Heart right ventricle (tissue), 16 donors: ENCODE measurements at places on chromosomes 6 and 20. TPM values are rescaled to one million over a fixed set of nuclear protein-coding genes. Genes with fewer than 3 reads are reported as not detected.

SPINT4 gene
- not detected for total RNA-seq

GRCh38 chr20:46010491-46011391, 2.0 kb downstream of the MMP9 start:
- DNase-seq: no peak

DNA sequence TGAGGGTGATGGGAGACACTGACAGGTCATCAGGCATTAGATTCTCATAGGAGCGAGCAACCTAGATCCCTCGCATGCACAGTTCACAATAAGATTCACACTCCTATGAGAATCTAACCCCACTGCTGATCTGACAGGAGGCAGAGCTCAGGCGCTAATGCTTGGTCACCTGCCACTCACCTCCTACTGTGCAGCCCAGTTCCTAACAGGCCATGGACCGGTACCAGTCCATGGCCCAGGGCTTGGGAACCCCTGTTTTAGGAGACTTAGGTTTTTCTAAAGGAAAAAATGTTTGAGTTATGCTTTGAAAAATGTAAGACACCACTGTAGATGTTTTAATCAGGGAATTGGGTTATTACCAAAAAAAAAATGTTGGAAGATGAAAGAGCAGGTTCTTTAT, 6.7 kb downstream of the HLA-E start:
- no peak for DNase-seq

DNA sequence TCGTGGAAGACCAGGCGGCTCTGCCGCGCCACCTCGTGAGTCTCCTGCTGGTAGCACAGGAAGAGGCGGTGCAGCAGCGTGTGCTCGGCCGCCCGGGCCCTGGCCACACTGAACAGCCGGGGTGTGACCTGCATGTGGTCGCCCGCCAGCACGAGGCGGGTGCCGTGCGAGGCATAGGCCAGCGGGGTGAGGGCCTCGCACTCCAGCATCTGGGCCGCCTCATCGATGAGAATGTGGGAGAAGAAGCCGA, 7.0 kb downstream of the HELZ2 start:
- no peak for DNase-seq

DNA sequence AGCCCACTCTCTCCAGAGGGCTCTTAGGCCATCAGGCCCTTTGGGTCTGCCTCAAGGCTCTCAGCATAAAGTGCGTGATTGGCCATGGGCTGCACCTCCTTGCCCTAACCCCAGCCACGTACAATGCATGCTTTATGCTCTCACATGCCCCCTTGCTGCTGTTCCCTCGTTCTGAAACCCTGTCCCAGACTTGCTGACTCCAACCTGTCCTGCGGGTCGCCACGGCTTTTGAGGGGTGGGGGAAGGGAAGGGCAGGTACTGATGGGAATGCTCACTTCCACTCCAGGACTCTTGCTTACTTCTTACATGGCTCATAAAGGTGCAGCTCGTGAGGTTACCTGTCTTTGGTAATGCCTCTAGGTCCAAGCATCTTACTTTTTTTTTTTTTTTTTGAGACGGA, 6.0 kb downstream of the ARMC12 start:
- DNase-seq: no peak

- no peak for DNase-seq
Observed at GRCh38 chr20:3919352-3919751, 30.2 kb downstream of the PANK2 start.

PKIB gene
- 0.46 TPM for total RNA-seq

ZNF322 gene
- total RNA-seq: 12.4 TPM

GRCh38 chr6:152184917-152185574, 377.6 kb downstream of the ESR1 start:
- no peak for DNase-seq

CST4 gene
- not detected for total RNA-seq

DNA sequence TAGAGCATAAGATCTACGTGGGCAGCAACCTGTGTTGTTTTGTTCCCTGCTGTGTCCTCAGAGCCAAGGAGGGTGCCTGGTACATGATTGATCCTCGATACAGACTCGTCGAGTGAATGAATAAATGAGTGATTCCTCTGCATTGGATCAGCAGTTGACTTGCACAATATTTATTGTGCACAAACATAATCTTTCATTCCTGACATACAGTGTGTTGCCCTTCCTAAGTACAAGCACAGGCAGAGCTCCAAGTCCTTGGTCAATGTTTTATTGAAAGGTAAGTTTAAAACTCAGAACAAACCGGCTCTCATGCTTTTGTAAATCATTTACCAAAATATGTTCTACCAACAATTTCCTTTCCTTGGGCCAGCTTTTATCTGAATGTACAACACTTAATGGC, 57.4 kb downstream of the STMND1 start:
- DNase-seq: no peak

RAB44 gene
- total RNA-seq: not detected

KCNS1 gene
- not detected for total RNA-seq

DNA sequence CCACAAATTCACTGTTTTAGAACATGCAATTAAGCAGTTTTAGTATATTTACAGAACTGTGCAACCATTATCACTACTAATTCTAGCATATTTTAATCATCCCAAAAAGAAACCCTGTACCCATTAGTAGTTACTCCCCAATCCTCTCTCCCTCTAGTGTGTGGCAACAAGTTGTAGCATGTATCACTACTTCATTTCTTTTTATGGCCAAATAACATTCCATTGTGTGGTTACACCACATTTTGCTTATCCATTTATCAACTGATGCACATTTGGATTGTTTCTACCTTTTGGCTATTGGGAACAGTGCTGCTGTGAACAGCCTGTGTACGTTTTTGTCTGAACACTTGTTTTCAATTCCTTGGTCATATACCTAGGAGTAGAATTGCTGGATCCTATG, 31.5 kb upstream of the FKBP1A start:
- DNase-seq: no peak

GRCh38 chr20:53752583-53752970, 158.9 kb upstream of the ZNF217 start:
- no peak for DNase-seq

GRCh38 chr20:61968932-61969331, 96.7 kb downstream of the TAF4 start:
- DNase-seq: no peak

- no peak for DNase-seq
Observed at GRCh38 chr6:107864226-107865127, 40.4 kb upstream of the SCML4 start.

DNA sequence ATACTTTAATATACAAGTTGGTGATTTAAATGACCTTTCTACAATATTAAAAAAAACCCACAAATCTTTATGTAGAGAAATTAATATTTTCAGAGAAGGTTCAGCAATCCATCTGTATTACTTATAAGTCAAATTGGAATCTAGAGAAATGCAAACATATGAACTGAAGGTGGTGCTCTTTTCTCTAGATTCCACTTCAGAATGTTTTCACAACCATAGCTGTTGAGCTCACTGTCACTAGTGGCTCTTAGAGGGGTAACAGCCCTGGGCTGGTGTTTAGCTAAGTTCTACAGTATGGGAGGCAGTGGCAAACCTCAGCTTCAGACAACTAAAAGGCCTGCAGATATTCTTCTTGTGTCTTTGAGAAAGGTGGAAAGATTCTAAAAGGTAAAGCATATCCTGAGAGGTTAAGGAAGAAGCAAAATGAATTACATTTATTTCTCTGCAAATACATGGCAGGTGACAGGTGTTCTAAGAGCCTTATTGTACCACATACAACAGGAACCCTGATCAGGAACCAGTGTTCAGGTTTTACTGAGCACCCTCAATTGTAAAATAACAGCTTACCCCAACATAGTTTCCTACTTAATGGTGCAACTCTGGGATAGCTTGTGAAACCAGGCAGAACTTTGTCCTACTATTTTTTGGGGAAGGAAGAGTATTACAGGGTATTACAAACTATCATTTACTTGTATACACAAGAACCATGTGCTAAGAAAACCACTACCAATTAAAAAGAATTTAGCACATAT, 56.6 kb upstream of the SAMHD1 start:
- no peak for DNase-seq

- DNase-seq: no peak
Observed at GRCh38 chr6:83592770-83593394, 80.5 kb downstream of the PRSS35 start.

DNA sequence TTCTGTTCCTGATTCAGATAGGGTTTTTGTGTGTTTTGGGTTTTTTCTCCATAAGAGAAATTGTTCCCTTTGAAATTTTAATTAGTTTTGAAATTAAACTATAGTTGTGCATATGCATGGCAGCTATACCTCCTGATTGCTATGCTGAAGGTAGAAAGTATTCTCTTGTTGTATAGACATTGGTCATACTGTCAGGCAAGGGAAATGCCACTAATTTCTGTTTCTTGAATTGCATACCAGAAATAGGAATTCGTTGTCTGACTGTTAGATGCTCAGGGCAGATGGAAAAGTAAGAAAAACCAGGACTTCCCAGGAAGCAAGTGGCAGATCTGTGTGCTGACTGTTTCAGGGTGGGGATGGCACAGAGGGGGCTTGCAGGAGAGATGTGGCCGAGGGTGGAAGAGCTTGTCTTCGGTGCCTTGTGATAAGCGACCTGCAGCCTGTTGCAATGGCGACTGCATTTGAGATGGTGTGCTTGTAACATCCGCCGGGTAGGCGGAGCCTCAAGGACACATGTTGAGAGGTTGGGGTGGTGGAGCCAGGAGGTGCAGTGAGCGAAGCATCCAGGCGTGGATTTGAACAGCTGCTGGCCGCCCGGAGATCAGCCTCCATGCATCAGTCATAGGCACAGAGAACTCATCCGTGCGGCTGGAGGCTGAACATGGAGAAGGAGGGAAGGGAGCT, 42.8 kb downstream of the RREB1 start:
- no peak for DNase-seq
